Activated T-cell treated with anti-CD3 and anti-CD28 coated beads, Interleukin-2, amount 50 U/mL, for 48 hours (primary cell): ENCODE measurements at places on chromosomes 2 and 18.

- no peak for DNase-seq
Observed at GRCh38 chr18:64714086-64714485, 565.2 kb upstream of the LINC00305 start.

- DNase-seq = no peak
Observed at GRCh38 chr18:74897971-74898657, 300.4 kb downstream of the ZNF407 start.

DNA sequence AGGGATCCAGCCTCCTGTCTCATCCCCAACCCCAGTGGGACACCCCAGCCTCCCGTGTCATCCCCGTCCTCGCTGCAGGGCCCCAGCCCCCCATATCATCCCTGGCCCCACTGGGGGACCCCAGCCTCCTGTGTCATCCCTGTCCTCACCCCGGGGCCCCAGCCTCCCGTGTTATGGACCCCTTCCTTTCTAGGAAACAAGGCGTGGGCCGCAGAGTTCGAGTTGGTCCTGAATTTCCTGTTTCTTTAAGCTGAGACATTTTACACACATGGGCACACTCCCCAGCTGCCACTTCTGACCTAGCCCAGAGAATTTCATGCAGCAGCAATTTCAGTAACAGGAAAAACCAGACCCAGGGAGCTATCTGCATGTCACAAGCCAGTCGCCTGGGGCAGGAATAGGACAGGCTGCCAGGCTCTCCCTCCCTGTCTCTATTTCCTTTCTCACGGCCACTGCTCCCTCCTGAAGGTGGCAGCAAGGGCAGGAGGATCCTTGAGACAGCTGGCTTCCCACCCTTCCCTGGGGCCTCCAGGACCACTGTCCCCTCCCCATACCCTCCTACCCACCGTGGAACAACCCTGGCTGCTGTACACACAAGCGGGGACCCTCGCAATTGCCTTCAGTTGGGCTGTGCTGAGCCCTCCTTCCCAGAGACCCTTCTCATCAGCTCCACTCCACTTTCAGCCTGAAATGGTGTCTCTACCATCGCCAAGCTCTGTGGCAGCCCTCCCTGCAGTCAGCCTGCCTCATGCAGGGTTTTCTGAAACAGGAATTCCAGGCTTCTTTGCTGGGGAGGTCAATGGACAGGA is 141.9 kb upstream of the ID2 start:
- no peak for DNase-seq

- DNase-seq = no peak
Observed at GRCh38 chr2:31987454-31988220, 23.2 kb downstream of the MEMO1 start.

- no peak for DNase-seq
Observed at GRCh38 chr2:46663614-46664013, 184.2 kb downstream of the TMEM247 start.

- no peak for DNase-seq
Observed at GRCh38 chr18:61475931-61476330, 142.7 kb downstream of the CDH20 start.

- DNase-seq = no peak
Observed at GRCh38 chr2:187918996-187919821, 365.0 kb upstream of the TFPI start.

- DNase-seq = no peak
Observed at GRCh38 chr2:161974461-161974860, 99.6 kb downstream of the DPP4 start.

DNA sequence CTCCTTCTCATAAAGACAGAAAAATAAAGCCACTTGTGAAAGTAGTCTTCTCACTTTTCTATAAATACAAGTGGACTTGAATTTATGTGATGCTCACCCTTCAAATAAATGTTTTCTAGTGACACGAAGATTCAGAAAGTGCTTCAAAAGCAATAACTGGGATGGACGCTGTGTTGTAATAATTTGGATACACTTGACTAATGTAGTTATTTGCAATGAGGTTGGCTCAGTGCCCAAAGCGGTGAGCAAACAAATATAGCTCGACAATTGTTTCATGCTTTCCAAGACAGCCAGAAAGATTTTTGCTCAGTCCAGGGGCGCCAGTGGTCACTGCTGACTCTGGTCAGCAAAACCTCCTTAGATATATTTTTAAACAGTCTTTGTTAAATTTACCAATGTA is 278.6 kb upstream of the KLHL14 start:
- no peak for DNase-seq

GRCh38 chr2:105875241-105875640 is 130.5 kb downstream of the NCK2 start:
- DNase-seq = no peak

GRCh38 chr2:39942950-39943349 is 163.9 kb upstream of the THUMPD2 start:
- no peak for DNase-seq

DNA sequence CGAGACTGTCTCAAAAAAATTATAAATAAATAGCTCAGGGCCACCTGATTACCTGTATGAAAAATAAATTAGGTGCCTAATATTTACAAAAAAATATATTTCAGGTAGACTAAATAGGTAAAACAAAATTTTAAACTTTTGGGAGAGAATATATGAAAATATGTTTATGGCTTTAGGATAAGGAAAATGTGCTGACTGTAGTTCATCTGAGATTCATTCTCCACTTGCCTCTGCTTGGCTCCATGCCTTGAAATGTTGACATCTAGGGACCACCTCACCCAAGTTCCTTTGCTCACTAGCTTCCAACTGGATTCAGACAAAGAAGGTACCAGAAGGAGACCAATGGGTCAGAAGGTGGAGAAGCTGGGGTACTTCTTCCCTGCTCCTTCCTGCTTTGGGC is 9.7 kb upstream of the SERTAD2 start:
- DNase-seq = no peak

- no peak for DNase-seq
Observed at GRCh38 chr2:96668771-96669170, 26.2 kb downstream of the FER1L5 start.

DNA sequence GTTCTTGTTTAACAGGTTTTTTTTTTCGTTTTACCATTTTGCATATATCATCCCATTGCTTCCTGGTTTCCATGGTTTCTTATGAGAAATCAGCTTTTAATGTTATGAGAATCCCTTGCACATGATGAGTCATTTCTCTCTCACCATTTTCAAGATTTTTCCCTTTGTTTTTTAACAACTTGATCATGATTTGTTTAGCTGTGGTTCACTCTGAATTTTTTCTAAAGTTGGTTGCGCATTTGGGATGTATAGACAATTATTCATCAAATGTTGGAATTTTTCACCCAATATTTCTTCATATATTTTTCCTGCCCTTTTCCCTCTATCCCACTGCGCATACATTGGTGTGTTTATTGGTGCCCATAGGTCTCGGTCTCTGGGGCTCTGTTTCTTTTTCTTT is 42.4 kb upstream of the BIN1 start:
- DNase-seq = no peak

GRCh38 chr2:2706306-2706705 is 375.2 kb upstream of the MYT1L start:
- DNase-seq = no peak

DNA sequence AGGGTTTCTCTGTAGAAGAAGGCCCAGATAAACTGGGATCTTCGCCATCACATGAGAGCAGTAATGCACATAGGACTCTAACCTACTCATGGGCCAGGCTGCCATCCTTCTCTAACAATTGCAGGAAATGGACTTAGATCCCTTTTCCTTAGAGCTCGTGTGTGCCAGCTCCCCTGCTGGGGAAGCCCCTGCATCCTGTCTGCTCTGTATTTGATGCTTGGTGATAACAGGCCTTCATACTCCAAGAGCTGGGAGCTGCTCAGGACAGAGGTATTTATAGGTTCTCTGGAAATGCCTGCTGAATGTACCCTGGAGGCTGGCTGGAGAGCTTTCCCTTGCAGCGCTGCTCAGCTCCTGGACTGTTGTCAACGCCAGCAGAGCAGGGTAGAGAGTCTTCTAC is 249.6 kb downstream of the MTX2 start:
- DNase-seq = no peak

- peak; percentile 88 for DNase-seq
Observed at GRCh38 chr2:121699421-121700333, 37.0 kb downstream of the NIFK start.

GRCh38 chr2:226796012-226796839 is 3.4 kb downstream of the IRS1 start:
- no peak for DNase-seq

GRCh38 chr2:175880-176820 is 87.7 kb downstream of the SH3YL1 start:
- DNase-seq = peak; percentile 51

DNA sequence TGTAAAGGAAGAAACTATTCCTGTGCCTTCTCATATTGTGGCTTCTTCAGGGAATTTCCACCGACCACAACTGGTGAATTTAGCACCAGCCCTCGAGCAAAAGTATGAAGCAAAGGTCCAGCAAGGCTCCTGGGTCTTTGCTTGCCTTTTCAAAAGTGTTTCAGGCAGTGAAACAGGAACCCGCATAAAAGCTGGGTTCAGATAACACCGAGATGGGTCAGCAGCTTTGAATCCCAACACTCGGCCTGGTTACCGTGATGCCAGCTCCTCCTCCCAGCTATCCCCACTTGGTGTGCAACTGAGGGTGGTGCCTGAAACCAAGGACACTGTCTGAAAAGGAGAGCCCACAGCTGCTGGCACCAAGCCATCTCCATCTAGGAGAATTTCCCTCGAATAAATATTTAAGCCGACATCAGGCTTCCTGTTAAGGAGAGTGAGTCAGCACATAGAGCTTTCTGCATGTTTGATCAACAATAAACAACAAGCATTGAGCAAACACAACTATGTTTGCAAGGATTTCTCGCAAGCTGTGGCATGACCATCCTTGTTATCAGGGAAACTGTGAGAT is 69.5 kb downstream of the ANTXR1 start:
- no peak for DNase-seq

DNA sequence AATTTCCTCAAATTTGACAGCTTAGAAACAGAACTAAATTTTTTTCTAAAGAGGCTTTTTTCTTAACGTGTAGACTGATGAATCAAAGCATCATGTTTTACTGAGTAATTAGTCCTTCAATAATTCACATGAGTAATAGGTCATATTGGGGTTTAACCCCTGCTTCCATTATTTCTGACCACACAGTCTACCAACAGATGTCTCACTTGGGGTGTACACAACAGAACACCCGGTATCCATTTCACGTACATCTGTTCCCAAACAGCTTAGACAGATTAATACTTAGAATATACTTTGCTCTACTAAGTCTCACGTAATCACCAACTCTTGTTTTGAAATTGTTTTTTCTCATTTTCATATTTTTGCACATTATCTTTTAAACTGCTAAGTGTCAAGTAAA is 14.8 kb downstream of the CERKL start:
- no peak for DNase-seq

- DNase-seq = peak; percentile 63
Observed at GRCh38 chr2:84849271-84849952, 31.5 kb downstream of the TRABD2A start.

DNA sequence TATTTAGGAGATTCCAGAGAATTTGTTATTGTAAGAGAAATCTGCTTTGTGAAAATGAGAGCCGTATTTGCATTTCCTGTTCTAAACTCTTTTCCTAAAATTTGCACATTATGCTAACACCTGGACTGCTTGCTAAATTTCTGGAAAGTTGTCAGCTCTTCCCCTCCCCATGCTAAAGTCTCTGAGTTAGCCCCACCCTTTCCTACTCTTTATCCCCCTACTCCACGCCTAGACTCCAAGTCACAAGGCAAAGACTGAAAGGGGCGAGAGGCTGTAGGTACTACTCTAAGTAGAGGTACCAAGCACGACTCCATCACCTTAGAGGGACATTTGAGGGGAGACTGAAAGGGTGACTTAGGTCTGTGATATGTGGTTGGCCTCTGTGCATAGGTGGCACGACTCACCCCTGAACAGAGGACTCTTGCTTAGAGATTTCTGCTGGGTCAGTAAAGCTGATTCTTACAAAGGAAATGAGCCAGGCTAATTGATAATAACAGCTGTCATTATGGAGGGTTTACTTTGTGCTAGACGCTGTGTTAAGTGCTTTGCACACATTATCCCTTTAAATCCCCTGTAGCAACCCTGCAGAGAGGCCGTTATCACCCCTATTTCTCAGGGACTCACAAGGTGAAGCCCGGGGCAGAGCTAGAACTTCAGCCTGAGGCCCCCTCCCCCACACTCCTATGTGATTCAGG is 373.5 kb downstream of the EN1 start:
- DNase-seq = no peak

GRCh38 chr2:168231609-168232241 is 15.7 kb downstream of the STK39 start:
- DNase-seq = no peak

DNA sequence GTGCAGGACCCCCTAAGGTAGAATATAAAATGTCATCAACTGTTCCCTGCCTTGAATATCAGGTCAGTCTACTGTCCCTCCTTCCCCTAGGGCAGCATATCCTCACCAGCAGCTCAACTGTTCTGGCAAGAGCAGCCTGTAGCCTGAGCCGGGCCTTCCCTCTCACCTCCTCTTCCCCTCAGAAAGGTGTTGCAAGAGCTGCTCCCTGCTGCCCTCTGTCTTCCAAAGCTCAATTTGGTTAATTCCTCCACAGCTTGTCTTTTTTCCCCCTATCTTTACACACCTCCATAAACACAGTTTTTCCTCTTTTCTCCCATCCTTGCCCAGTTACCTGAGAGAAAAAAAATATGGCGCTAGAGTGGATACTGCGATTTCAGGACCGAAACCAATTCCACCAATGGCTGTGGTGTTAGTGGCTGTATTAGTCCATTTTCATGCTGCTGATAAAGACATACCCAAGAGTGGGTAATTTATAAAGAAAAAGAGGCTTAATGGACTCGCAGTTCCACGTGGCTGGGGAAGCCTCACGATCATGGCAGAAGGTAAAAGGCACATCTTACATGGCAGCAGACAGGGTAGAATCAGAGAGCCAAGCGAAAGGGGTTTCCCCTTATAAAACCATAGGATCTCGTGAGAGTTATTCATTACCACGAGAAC is 184.7 kb downstream of the MREG start:
- peak; percentile 32 for DNase-seq

GRCh38 chr18:59501920-59502273 is 142.8 kb upstream of the LMAN1 start:
- no peak for DNase-seq

GRCh38 chr2:158403237-158403636 is 53.3 kb downstream of the CCDC148 start:
- DNase-seq = no peak
